ENCODE measurements at places on chromosomes 1 and 21.

DNA sequence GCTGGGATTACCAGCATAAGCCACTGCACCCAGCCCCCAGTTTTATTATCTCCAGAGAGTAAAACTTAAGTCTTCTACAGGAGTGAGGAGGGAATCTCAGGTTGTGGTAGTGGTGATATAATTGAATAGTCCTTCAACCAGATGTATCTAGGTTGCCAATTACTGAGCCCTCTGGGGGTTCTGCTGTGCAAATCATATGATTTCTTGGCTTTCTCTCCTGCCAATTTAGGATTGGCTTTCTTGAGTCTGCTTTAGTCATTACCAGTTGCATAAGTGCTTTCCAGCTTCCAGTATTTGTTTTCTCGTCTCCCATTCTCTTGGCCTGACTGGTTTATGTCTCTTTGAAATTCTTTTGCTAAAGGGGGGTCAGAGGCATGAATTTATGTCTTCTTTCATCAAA lies 11.1 kb downstream of the CPT2 start:
- no peak for DNase-seq

DNA sequence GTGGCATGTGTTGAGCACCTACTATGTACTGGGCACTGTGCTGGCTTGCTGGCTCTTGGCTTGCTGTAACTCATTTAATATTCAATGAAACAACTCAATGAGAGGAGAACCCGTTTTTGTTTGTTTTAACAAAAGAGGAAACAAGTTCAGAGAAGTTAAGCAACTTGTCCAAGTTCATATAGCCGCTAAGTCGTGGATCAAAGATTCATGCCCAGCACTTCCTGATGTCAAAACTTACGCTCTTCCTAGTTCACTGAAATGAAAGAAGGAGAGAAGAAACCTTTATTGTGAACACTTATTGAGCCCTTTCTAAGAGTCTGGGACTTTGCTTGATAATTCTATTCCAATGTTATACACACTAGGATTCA lies 475.9 kb downstream of the PTPRU start:
- no peak for DNase-seq

GRCh38 chr1:203166192-203166940 lies 9.3 kb downstream of the MYBPH start:
- DNase-seq, result no peak

- DNase-seq, result no peak
Observed at GRCh38 chr1:18536915-18537314, 56.2 kb downstream of the KLHDC7A start.

DNA sequence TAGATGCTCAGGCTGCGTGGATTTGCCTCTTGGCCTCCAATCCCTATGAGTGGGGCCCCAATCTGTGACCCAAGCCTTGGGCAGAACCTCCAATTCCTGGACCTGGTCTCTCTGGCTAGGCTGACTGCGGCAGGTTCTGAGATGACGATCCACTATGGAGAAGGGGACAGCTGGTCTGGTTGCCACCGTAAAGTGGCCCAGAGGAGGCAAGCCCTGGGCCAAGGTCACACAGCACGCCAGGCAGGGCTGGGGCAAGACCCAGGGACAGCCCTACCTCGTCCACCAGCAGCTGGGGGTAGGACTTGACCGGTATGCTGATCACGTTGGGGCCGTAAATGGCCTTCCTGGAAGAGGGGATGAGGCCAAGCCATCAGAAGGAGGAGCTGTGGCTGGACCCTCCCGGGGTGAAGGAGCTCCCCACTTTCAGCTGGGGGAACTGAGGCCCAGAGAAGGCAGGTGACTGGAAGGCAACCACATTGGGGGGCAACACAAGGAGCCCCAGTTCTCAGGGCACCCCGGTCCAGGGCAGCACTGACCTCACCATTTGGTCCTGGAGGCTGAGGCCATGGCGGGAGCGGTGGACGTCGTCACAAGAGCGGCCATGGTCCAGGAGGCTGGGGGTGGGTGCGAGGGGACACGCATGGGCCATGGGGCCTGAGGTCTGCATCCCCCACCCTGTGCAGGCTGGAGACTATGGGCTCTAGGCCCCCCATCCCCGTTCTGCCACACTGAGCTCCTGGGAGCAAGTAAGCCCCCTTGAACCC lies 9.8 kb downstream of the ATP13A2 start:
- DNase-seq, result no peak

DNA sequence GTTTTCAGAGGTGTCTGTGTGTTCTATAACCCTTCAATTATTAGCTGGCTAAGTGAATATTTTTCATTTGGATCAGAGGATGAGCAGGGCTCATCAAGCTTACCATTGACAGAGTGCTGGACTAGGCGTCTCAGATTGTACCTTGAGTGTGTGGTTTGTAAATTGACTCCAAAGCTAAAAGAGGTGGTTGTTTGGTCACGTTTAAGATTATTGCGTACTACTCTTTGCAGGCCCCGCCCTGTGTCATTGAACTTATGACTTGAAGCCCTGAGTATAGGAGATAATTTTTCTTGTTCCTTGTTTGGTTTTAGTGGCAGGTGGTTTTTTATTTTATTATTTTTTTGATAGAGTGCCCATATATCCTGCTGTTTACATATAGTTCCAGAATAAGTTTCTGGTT lies 17.7 kb downstream of the MRPS6 start:
- no peak for DNase-seq

- no peak for DNase-seq
Observed at GRCh38 chr1:224881762-224882211, 47.7 kb upstream of the DNAH14 start.

DNA sequence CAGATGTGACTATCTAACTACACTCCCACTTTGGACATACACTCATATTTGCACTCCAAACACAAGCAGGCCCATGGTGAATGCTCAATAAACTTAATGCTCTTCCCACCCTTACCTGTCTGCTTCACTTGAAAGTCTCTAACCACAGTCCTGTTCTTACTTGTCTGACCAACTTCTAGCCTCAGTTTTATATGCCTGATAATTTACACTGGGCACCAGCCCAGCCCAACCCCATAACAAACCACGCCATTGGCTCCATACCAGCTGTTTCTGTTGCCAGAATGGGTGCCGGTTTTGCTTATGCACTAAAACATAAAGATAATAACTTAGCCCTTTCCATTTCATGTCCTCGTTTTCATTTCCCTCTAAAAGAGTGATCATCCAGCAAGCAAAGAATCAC lies 395.4 kb downstream of the NTNG1 start:
- DNase-seq, result no peak

DNA sequence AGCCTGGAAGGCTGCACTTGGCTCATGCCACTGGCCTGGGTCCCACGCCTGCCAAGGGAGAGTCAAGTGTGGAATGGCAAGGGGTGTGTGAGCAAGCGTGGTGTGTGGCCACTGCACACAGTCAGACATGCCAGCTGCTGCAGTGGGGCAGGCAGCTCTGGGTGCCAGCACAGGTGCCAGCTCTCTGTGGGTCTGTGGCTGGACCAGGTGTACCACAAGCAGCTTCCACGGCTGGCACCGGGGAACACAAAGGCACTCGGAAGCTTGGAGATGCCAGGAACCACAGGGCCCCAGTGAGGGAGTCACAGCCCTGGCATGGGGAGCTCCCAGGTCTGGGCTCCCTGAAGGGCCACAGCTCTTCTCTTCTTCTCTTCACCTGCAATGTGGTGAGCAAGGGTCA lies 34.8 kb downstream of the ACTL8 start:
- no peak for DNase-seq

DNA sequence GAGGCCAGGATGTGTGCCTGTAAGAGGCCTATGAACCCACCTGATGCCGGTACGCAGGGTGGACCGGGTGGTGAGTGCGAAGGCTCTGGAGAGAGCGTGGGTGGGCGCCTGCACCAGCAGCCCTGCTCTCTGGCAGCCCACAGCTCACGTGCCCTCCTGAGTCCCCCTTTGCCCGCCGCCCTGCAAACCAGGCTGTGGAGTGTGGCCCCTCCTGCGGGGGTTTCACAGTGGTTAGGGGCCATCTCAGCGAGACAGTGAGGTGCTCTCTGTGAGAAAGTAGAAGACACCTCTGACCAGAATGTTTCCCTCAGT lies 22.3 kb downstream of the RHBG start:
- DNase-seq, result no peak

DNA sequence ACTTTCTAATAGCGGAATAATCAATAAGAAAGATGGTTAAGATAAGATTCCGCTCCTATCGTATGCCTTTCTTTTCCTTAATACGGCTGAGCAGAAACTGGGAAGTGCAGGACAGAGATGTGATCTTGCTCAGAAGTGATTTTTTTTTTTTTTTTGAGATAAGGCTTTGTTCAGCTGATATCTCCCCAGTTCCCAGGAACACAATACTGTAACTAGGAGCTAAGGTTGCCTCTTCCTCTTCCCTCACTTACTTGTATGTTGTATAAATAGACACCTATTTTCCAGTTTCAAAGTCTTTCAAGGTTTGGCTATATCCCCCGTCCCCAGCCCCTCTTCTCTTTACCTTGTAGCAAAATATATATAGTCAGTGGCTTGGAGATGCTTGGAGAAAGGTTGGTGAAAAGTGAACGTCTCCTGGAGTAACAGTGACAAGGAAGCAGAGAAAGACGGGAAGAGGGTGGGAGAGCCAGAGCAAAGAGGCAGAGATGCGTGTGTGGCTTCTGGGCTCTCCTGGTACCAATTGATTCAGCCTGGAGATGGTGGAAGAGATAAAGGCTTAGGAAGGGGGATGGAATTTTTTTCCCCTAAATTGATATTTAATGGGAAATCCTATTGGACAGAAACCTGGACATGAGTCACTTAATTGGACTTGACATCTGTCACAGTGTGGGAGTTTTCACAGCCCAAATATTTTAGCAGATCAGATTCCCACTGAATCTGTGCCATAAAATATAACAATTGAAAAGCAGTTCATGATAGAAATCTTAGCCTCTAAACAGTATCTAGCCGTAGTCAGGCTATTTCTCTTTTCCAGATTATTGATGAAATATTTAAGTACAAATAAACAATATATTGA lies at the start of gene NHLH2:
TSS of gene NHLH2 (minus strand) at position 522 of the 856 bp plus-strand sequence. CDS start 2,754 bp downstream, outside the sequence.
- no peak for DNase-seq

DNA sequence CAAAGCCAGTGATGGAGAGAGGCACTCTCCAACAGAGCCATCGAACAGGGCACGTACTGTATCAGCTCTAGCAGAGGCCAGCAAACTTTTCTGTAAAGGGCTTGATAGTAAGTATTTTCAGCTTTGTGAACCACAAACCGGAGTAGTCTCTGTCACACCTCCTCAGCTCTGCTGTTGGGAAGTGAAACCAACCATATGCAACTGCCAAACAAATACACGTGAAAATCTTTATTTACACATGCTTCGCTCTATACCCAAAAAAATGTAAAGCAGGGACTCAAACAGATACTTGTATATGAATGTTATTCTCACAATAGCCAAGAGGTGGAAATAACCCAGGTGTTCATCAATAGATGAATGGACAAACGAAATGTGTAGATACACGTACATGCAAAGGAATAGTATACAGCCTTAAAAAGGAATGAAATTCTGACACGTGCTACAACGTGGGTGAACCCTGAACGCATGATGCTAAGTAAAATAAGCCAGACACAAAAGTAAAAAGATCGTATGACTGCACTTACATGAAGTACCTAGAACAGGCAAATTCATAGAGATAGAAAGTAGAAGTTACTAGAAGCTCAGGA lies 39.0 kb downstream of the SETD4 start:
- no peak for DNase-seq

DNA sequence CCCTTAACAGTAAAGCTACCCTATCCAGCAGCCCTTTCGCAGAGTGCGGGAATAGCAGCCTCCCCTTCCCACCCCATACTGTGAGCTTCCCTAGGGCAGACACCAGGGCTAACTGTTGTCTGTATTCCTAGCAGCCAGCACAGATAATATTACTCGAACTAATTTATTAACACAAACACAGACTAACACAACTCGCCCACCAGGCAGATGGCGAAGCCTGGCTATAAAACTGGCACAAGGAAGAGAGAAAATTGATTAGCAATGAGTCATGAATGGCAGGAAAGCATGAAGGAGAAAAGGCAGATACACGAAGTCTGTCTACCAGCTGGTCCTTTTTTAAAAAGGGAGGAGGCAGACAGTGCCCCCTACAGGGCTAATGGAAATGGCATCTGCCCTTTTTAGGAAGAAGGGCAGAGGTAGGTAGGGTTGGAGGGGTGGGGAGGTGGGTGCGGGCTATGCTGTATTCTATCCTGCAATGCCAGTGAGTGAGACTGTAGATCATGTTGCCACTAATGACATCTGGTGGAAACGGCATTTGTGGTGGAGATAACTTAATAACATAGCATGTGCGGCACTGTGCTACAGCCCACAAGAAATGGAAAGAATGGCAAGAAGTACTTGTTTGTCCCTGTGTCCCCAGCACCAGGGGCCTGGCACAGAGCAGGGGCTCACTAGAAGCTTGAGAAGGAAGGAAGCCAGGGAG lies 30.6 kb upstream of the CTPS1 start:
- DNase-seq, result peak; percentile 46

DNA sequence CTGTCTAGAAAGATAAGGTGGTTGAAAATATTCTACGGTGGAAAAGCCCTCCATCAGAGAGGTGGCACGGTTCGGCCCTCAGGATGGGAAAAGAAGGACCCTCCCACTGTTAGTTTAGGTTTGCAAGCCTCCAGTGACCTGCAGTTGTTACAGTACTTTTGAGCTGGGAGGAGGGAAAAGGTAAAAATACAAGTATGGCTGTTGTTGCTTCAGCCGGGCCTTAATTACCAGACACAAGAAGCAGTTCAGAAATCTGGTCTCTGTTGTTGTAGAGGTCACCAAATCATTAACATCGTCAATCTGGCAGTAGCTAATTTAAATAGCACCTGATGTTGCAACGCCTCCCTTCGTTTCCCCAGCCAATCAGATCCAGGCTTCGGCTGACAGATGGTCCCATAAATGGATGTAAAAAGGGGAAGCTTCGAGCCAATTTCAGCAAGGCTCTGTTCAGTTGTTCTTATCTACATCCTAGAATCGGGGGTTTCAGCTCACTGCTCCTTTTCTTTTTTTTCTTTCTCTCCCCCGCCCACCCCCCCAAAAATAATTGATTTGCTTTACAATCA lies at the start of gene ELAVL4:
TSS of gene ELAVL4 (plus strand) at position 424 of the 563 bp plus-strand sequence. CDS start 270 bp downstream, outside the sequence.
- DNase-seq, result no peak

DNA sequence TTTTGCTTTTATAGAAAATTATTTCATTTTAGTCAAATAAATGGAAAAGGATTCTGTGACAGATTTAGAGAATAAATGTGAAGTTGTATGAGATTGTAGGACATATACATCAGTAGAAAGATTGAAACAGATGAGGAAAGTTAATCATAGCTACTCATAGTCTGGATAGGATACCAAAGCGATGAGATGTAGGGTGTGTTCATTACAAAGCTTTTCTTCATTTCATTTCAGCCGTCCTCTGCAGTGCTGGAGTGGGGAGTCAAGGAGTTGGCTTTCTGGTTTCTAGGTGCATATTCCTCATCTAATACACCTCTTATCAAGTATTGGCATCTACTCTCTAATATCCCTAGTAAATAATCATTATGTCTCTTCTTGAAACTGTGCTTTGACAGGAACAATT lies 149.5 kb upstream of the NEGR1 start:
- DNase-seq, result no peak

- no peak for DNase-seq
Observed at GRCh38 chr1:9306006-9306405, 13.3 kb downstream of the SPSB1 start.

- DNase-seq, result no peak
Observed at GRCh38 chr21:33800753-33801423, 114.7 kb downstream of the ATP5PO start.

- no peak for DNase-seq
Observed at GRCh38 chr1:50704126-50704525, 255.9 kb downstream of the FAF1 start.

GRCh38 chr1:9239622-9240401 lies 5.2 kb downstream of the H6PD start:
- peak; percentile 31 for DNase-seq

GRCh38 chr1:103326595-103326994 lies 198.9 kb upstream of the RNPC3 start:
- DNase-seq, result no peak

Measured in stimulated activated CD4-positive, alpha-beta T cell treated with anti-CD3 and anti-CD28 coated beads, Interleukin-1b, Interleukin-23, amount 100 ng/mL, for 24 hours (primary cell).